ENCODE measurements at places on chromosomes 6 and 20.

DNA sequence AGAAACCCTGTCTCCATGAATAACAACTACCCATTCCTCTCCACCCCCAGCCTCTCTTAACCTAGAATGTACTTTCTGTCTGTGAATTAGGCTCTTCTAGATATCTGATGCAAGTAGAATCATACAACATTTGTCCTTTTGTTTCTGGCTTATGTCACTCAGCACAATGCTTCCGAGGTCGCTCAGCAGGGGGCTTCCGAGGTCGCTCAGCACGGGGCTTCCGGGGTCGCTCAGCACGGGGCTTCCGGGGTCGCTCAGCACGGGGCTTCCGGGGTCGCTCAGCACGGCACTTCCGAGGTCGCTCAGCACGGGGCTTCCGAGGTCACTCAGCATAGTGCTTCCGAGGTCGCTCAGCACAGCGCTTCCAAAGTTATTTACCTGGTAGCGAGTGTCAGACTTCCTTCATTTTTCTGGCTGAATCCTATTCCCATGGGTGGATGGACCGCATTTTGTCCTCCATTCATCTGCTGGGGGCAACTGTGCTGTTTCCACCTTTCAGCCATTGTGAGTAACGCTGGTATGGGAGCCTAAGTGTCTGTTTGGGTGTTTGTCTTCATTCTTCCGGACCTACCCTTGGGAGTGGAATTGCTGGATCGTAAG lies 31.0 kb upstream of the BHLHE23 start:
- no peak for DNase-seq

DNA sequence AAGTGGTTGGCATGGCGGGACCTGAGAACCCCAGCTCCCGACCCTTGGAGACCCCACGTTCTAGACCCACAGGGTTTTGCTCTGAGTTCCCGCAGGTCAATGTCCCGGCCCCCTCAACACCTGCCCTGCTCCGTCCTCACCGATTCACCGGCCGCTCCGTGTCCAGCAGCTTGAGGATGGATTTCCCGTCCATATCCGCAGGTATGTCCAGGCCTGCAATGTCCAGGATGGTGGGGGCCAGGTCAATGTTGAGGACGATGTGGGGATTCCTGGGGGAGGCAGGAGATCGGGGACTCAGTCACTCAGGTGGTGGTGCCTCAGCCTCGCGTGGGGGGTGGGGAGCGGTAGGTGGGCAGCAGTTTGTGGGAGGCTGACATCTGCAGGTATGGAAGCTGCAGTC lies 106.7 kb downstream of the SULF2 start:
- DNase-seq = no peak

- DNase-seq = no peak
Measured at GRCh38 chr6:167130008-167130677, 7.2 kb downstream of the CCR6 start.

GRCh38 chr20:35271073-35271882 lies 6.6 kb downstream of the MMP24OS start:
- no peak for DNase-seq

- peak; percentile 29 for DNase-seq
Measured at GRCh38 chr6:122713138-122713537, 66.4 kb upstream of the FABP7 start.
